ENCODE measurements at places on chromosomes 13 and 19. TPM values are rescaled to one million over a fixed set of nuclear protein-coding genes. Genes with fewer than 3 reads are reported as not detected.
A peak's percentile ranks its signal among the peaks of the same experiment; 100 is the strongest.

The SIGLEC10 gene
- 8.4 TPM for total RNA-seq

The CGB1 gene
- total RNA-seq, result not detected

The ZNF546 gene
- total RNA-seq, result 4.9 TPM

The ZNF416 gene
- total RNA-seq, result 2.9 TPM

The S1PR5 gene
- total RNA-seq, result 0.56 TPM

The TNFSF13B gene
- 5.8 TPM for total RNA-seq

DNA sequence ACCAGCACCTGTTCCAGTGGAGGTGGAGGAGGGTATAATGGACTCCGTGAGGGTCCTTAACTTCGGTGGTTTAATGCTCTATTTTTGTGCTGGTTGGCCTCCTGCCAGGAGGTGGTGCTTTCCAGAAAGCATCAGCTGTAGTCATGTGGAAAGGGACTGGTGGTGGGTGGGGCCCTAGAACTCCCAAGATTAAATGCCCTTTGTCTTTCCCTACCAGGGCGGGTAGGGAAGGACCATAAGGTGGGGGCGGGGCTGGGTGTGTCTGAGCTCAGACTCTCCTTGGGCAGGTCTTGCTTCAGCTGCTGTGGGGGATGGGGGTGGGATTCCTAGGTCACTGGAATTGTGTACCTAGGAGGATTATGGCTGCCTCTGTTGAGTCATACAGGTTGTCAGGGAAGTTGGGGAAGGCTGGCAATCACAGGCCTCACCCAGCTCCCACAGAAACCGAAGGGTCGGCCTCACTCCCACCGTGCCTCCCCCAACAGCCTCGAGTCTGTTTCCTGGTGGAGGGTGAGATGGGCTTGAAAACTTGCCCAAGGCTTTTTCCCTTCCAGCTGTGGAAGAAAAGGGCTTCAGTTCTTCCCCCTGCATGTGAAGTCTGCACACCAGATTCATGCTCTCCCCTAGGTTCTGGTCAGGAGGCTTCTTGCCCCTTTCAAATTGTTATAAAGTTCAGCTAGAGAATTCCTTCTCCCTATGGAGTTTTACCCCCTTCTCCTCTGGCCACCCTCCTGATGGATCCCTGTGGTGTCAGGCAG is 60.3 kb upstream of the CLDN10 start:
- DNase-seq, result no peak

- DNase-seq, result no peak
Measured at GRCh38 chr19:54418030-54418929, 3.0 kb downstream of the TTYH1 start.

DNA sequence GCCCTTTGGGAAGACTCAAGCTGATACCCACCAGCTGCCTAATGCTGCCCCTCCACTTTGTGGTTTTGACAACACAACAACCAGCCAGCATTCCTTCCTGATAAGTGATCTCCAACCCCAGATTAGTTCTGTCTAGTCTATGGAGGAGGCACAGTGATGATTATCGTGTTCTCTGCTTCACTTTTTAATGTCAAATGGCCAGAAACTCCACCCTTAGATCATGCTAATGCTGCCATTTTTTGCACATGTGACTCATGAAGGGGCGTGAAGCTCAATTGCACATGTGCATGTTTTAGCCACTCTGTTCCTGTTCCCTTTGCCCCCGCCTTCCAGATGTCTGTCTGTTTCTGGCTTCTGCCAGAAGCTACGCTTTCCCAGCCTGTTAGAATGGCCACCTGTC is 199.8 kb downstream of the COG6 start:
- no peak for DNase-seq

DNA sequence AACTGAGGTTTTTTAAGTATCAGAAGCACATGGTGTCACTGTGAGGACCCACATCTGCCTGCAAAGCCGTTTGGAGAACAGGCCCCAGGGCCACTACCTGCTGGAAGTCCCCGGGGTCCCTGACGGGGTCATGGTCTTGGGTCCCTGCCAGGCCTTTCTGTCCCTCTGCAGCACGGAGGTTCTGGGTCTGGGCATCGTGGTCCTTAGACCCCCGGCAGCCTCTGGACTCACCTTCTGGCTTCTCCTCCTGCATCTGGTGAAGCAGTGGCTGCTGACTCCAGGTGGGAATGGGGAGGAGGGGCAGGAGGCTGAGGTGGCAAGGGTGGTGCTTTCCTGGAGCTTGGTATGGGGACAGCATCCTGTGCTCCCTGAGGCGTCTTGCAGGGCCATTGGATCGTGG is 198.6 kb downstream of the TEX29 start:
- no peak for DNase-seq

DNA sequence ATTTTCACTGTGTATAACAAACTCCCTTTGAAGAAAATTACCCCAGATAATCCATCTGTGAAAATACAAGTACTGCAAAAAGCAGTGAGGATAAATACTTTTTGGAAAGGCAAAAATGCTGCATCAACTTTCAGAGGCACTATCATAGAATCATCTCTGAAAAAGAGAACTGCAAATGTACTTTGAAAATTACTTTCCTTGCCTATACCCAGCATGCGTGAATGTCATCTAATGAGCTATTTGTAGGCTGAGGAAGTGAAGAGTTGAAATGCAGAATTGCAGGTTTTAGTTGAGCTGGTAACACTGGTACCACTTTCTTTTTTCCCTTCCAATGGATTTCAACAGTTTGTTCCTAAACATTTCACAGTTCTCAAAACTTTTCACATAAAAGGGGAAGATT is 196.7 kb downstream of the TBC1D4 start:
- DNase-seq, result no peak

GRCh38 chr19:3062165-3063105 is at the start of gene TLE5:
Gene TLE5, minus strand, starts transcription at chr19:3062495. Its CDS starts 295 bp downstream, at chr19:3062200.
- peak; percentile 63 for DNase-seq

- DNase-seq, result no peak
Measured at GRCh38 chr13:82797876-82798275, 1084.4 kb downstream of the SLITRK1 start.

- DNase-seq, result no peak
Measured at GRCh38 chr19:29411113-29411581, 114.6 kb upstream of the VSTM2B start.

- no peak for DNase-seq
Measured at GRCh38 chr19:47241919-47242577, 11.0 kb upstream of the BBC3 start.

DNA sequence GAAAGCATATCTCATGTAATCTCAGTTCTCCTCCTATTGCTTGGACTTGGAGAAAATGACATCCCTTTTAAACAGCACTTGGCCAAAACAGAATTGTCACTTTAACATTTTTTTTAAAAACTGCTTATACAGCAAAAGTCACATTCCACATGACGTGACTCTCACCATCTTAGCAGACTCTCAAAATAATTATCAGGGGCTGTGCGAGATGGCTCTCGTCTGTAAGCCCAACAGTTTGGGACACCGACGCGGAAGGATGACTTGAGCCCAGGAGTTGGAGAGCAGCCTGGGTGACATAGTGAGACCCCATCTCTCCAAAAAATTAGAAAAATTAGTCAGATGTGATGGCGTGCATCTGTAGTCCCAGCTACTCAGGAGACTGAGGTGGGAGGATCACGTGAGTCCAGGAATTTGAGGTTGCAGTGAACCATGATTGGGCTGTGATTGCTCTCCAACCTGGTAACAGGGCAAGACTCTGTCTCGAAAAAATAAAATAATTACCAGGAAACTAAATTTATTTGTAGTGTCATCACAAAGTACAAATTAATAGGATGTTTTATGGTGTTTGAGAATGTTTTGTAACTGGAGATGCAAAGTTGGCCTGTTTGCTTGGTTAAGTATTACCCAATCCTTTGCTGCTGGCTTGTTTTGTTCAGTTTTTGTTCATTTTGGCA is 8.8 kb downstream of the SAFB start:
- DNase-seq, result no peak

DNA sequence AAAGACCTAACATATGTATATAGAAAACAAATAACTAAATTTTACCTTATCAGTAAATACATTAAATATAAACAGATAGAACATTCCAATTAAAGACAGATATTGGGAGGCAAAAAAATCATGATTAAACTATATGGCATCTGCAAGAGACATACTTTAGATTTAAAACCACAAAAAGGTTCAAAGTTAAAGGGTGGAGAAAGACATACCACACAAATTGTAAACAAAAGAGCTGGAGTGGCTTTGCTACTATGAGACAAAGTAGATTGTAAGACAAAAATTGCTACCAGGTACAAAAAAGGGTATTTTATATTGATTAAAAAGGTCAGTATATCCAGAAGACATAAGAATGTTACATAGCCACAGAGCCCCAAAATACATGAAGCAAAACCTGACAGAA is 200.2 kb downstream of the KCNRG start:
- DNase-seq, result no peak

GRCh38 chr13:59197397-59197796 is 966.3 kb downstream of the DIAPH3 start:
- DNase-seq, result no peak

- DNase-seq, result no peak
Measured at GRCh38 chr19:33794683-33795369, 1.8 kb upstream of the KCTD15 start.

DNA sequence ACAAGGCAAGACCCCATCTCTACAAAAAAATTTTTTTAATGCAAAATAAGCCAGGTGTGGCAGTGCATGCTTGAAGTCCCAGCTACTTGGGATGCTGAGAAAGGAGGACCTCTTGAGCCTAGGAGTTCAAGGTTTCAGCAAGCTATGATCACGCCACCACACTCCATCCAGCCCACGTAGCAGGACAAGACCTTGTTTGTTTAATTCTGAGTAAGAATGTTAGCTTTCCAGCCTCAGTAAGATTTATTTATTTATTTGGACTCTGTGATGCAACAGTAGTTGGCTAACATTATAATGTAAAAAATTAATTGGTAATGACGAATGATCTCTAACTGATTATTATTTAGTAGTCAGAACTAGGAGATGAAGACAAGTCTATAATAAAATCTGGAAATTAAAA is 23.3 kb downstream of the N4BP2L2 start:
- no peak for DNase-seq

- DNase-seq, result no peak
Measured at GRCh38 chr13:34217343-34218025, 399.5 kb downstream of the RFC3 start.
